ENCODE measurements at places on chromosomes 5 and 9.

- DNase-seq: no peak
These were observed 17.0 kb upstream of the CDK20 start for GRCh38 chr9:87991151-87991870.

GRCh38 chr5:37005946-37006540 lies 129.5 kb downstream of the NIPBL start:
- no peak for DNase-seq

DNA sequence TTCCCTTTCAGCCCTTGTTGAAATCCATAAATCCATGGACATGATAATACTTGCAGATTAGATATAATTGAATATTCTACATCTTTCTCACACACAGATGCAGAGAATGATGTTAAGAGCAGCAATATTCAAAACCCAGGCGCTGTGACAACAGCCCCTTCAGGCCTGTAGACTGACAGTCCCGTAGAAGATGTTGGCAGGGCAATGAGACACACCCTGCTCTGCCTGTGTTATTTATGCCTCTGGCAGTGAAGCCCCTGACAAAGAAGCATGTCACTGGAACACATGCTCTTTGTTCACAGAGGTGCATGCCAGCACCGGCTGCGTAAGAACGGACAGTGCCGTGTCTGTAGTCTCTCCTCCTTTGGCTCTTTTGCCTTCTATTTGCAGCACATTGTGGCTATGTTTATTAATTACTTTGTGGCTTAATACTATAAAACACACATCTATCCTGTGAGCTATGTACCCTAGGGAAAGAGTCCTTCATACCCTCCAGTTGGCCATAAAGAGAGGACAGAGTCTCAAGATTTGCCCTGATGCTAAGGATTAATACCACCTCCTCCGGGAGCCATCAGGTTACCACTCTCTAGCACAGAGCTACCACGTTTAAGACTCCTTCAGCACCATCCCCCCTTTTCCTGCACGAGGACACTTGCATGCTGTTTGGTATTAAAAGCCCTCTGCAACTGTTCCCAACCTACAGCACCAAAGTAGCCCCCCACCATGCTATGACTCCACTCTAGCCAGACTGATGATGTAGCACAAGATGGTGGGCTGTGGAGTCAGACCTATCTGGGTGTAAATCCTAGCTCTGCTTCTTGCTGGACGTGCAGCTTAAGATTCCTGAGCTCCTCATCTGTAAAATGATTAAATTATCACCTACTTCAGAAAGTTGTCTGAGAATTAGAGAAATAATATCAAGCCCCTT lies 2.0 kb upstream of the ANP32B start:
- DNase-seq: peak; percentile 76

DNA sequence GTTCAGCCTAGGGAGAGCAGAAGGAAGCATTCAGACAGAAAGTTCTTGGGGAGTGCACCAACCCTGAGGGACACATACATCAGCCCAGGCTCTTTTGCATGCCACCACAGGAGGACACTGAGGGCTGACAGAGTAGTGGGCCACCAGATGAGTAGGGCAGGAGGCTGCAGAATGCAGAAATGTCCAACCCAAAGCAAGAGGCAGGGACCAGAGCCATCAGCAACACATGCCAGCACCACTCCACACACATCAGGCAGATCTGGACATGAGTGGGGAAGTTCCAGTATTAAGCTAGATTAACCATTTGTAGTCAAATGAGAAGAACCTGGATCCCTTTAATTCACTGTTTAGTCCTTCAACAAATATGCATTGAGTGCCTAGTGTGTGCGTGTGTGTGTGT lies 35.7 kb upstream of the OTULINL start:
- no peak for DNase-seq

DNA sequence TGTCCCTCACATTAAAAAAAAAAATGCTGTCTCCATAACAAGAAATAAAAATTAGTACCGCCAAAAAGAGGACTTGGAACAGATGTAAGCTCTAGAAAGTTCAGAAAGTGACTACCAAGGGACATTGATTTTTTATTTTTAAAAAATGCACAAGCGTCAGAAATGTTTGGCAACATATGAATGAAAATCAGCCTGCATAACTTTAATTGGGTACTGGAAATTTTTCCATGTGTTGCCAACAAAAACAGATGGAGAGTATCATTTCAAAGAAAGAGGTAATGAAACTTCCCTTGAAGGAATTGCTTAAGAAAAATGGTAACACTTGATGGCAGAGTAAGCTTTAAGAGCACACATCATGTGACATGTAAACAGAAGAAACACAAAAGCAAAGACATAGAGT lies 47.2 kb downstream of the OR2K2 start:
- DNase-seq: no peak

- DNase-seq: peak; percentile 58
These were observed 36.0 kb downstream of the HMGXB3 start for GRCh38 chr5:150036513-150036912.

GRCh38 chr5:17215361-17215760 lies 2.1 kb upstream of the BASP1 start:
- DNase-seq: no peak

GRCh38 chr5:167952278-167952995 lies 339.0 kb upstream of the WWC1 start:
- peak; percentile 42 for DNase-seq

DNA sequence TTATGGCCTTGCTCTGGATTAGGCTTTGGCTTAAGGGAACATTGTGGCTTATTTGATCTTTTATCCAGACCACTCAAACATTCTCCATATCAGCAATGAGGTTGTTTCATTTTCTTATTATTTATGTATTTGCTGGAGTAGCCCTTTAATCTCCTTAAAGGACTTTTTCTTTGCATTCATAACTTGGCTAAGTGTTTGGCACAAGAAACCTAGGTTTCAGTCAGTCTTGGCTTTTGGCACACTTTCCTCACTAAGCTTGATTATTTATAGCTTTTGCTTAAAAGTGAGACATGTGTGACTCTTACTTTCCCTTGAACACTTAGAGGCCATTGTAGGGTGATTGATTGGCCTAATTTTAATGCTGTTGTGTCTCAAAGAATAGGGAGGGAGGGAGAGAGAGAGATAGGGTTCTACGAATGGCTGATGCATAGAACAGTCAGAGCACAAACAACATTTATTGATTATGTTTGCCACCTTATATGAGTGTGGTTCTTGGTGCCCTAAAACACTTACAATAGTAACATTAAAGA lies 2265.3 kb upstream of the C9orf72 start:
- no peak for DNase-seq

DNA sequence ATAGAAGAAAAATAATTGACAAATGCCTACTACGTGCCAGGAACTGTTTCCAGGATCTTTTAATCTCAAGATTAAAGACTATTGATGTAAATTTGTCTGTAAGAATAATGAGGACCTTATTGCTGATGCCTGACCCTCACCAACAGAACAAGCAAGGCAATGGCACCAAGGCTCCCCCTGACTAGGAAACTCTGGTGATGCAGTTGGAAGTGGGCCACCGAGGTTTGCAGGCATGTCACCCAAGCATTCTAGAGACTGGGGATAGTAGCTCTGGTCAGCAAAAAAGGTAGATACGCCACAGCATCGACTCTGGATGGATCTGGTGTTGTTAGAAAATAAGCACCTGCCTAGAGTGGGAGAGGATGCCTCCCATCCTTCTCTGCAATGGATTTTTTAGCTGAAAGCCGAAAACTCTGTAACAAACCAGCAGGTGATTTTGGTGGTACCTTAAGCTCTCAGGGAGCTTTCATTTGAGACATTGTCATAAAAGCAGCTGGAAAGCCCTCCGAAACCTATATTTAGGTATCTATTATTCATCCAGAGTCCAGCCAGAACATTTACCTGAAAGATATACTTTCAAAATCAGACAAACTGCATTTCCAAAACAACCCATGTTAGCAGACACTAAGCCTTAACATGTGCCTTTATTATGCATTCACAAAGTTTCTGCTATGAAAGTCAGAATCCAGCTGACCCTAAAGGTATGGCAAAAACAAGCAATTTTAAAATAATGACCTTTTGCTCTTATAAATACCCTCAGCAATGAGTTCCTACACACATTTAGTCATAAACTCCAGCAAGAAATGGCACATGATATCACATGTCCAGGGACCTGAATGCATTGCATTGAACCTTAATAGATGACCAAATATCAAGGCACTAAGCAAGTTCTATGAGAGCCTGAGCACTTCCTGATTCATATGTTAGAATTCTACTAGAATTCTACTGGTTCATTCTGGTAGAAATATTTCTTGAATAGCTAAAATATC lies 308.4 kb downstream of the PDE4D start:
- no peak for DNase-seq

- no peak for DNase-seq
These were observed 39.9 kb downstream of the WHRN start for GRCh38 chr9:114465417-114465816.

GRCh38 chr9:91844190-91844589 lies 105.8 kb downstream of the ROR2 start:
- no peak for DNase-seq

DNA sequence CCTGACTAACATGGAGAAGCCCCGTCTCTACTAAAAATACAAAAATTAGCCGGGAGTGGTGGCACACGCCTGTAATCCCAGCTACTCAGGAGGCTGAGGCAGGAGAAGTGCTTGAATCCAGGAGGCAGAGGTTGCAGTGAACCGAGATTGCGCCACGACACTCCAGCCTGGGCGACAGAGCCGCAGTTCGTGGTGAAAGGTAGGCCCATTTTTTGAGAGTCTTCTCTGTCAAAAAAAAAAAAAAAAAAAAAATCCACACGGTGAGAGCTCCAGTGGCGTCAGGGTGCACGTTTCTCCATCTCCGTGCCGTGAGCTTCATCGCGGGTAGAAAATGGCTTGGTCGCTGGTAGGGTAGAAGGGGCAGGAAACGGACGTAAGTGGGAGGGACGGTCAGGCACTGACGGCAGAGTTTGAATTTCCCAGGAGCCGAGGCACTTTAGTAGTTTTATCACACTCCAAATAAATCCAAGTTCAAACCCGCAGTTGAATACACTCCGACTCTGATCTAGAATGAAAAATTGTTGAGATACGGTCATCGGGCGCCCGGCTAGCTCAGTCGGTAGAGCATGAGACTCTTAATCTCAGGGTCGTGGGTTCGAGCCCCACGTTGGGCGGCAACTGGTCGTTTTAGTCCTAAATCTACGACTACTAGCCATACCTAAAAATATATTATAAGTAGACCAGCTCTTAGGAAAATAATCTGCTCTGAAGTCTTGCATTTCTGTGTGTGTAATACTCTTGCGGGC lies 2.4 kb upstream of the TRIM7 start:
- DNase-seq: peak; percentile 86

DNA sequence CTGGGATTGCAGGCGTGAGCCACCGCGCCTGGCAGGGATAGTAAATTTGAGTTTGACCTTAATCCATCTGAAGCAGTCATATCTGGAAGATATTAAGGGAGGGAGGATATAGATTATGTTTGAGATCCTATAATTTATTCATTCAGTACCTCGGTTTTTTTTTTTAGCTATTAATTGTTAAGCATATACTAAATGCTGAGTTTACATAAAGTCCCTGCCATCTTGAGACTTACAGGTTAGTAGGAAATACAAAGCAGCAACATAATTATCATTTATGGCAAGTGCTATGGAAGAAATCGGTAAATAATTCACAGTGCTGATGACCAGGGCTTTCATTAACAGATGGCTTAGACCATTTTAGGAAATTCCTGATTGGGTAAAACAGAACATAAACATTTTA lies 66.5 kb upstream of the FCHO2 start:
- no peak for DNase-seq

DNA sequence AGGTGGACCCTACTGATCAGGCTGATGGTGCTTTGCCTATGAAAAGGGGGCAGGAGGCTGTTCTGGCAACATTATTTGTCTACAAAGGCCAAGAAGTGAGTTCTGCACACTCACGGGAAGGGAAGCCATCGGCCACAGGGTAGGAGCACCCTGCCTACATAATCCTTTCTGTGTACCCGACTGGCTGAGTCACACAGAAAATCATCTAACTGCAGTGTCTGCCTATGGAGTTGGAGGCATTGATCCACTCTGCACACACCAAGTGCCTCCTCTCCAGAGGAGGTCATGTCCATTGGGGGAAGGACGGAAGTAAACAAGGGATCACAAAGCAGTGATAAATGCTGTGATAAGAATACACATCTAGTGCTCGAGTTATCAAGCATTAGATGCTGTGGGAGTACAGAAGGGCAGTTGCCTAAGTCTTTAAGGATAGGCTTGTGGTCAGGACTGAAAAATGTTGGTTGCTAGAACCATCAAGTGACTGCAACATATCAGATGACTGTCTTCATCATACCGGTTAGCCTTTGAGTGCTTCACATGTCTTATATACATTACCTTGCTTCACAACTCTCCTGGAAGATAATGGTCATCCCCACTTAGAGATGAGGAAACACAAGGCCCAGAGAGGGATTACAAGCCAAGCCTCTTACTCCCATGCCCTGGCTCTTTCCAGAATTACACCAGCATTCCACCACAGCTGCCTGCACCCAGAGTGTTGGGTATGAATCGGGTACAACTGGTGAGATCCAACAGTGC lies 1.3 kb upstream of the SLC2A8 start:
- no peak for DNase-seq

- no peak for DNase-seq
These were observed 18.9 kb downstream of the WHRN start for GRCh38 chr9:114486205-114486963.

- DNase-seq: no peak
These were observed 49.3 kb upstream of the GNA14 start for GRCh38 chr9:77697238-77697984.

DNA sequence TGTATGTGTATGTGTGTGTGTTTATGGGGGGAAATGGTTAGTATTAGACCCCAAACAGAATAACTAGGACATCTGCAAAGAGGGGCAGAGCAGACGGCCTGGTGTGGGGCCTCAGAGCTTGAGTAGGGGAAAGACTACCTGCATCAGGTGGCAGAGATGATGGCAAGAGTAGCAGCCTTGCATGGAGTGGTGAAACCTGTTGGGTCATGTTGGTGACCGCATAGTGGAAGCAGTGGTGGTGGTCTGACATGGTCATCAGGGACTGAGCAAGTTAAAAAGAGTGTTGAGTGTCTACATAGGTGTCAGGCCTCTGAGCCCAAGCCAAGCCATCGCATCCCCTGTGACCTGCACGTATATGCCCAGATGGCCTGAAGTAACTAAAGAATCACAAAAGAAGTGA lies 153.2 kb downstream of the FGF10 start:
- no peak for DNase-seq

GRCh38 chr5:59390074-59390659 lies 503.4 kb downstream of the PDE4D start:
- DNase-seq: no peak

DNA sequence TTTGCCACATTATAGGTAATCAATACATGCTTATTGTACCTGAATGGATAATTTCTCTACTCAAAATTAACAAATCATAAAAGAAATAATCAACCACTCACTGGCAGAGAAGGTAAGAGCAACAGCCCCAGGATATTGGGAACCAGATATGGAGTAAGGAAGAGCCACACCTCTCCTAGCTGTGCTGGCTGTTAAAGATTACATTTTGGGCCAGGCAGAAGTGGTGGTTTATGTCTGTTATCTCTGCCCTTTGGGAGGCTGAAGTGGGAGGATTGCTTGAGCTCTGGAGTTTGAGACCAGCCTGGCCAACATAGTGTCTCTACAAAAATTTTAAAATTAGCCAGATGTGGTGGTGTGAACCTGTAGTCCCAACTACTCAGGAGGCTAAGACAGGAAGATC lies 56.4 kb downstream of the BHMT start:
- DNase-seq: no peak
